ENCODE measurements at places on chromosomes 2 and 18. TPM values are rescaled to one million over a fixed set of nuclear protein-coding genes. Genes with fewer than 3 reads are reported as not detected.

NRP2 gene
- total RNA-seq: 443 TPM

ATP6V1C2 gene
- under 0.01 TPM for total RNA-seq

CPO gene
- total RNA-seq: 0.19 TPM

SLC16A14 gene
- under 0.01 TPM for total RNA-seq

SPATS2L gene
- total RNA-seq: 43.2 TPM

ZNF892 gene
- 6.5 TPM for total RNA-seq

ASIC4 gene
- total RNA-seq: not detected

VWC2L gene
- not detected for total RNA-seq

MYL1 gene
- total RNA-seq: not detected

MTHFD2 gene
- total RNA-seq: 65.8 TPM

TNFAIP6 gene
- total RNA-seq: not detected
